ENCODE measurements at places on chromosomes 2 and 18.

DNA sequence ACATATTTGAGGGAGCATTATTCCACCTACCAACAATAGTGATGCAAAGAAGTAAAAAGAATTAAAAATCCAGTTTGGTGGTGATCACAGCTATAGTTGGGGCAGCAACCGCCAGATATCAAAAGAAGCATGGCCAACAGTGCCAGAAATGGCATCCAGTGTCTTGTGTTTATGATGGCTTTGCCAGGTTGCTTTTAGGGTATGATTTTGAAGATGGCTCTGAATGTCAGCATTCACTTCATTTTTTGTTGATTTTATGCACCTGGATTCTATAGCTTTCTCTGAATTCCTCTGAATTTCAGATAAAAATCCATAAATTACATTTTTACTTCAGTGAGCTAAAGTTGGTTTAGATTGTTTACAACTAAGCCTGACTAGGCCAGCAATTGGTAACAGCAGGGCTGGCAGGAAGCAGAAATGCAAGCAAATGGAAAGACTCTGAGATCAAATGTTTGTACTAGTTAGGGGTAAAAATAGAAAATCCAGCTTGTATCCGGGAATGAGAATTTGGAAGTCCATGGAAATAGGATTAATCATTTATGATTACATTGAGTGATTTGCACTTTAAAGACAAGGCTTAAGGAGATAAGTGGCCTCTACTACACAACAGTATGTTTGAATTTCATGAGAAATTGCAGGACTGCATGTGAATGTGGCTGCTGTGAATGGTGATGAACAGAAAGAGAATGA, 40.4 kb downstream of the COL3A1 start:
- DNase-seq: no peak

GRCh38 chr2:188725746-188726360, 248.3 kb upstream of the COL3A1 start:
- DNase-seq: no peak

DNA sequence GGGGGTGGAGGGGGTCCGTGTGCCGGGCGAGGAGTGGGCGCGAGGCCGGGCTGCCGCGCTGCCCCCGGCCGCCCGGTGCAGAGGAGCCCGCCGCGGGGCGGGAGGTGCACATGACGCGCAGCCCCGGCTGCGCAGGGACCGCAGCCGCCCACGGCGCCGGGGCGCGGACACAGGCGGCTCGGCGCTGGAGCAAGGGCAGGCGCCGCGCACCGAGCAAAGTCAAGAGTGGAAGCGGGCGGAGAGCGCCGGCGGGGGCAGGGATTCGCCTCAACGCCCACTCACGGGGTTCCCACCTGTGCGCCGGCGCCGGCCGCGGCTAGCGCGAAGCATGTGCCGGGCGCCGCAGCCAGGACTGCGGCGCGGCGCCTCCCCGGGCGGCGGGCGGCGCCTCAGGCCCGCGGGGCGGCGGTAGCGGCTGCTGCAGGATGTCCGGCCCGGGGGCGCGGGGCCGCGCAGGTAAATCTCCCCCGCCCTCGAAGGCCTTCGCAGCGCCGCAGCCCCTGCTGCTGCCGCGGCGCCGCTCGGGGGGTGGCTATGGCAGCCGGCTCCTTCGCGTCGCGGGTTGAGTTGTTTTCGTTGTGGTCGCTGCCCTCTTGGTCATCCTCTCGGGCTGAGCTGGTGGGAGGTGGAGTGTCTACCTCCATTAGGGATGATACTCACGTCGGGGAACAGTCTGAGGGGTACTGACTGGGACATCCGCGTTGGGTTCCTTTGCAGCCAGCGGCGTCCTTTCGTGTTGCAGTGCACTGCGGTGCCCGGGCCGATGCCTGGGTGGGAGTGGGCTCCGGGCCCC, 216.3 kb upstream of the DTNA start:
- no peak for DNase-seq

- no peak for DNase-seq
Measured at GRCh38 chr2:26235089-26235488, 9.3 kb downstream of the HADHA start.

GRCh38 chr2:206154197-206154596, 5.0 kb downstream of the NDUFS1 start:
- DNase-seq: no peak

DNA sequence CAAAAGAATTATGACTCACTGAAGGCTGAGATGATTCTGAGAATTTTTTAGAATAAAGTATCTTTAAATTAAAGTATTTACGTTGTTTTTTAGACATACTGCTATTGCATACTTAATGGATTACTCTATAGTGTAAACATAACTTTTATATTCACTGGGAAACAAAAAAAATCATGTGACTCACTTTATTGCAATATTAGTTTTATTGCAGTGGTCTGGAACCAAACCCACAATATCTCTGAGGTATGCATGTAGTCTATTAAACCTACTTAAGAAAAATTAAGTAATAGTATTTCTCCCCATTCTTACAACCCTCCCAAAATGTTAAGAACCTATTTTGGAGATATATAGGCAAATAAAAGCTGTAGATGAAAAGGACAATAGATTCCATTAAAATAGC, 142.9 kb upstream of the ZNF521 start:
- no peak for DNase-seq

- no peak for DNase-seq
Measured at GRCh38 chr2:7515327-7515726, 598.1 kb downstream of the RNF144A start.

DNA sequence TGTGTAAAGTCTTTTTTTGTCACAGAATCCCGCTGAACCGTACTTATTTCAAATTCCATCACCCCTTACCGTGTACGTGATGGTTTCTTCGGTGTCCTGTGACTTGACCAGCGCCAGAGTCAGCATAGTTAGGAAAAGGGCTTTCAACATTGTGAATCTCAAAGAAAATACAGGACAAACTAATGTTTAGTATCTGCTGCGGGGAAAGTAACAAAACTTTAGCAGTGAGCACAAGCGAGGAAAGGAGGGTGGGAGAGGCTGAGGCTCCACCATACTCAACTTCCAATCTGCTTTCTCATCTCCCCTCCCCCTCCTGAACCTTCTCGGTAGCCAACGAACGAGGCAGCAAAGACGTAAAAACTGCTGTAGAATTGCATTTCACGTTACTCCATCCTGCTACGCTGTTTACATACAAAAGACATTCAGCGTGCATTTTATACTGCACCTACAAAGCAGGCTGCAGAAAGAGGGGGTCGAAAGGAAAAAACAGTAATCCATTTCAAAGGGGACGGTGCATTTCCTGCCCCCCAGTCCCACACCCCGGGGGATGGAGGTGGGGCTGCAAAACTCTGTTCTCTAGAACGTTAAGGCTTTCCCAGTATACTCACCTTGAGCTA, 1.2 kb downstream of the EFEMP1 start:
- no peak for DNase-seq

DNA sequence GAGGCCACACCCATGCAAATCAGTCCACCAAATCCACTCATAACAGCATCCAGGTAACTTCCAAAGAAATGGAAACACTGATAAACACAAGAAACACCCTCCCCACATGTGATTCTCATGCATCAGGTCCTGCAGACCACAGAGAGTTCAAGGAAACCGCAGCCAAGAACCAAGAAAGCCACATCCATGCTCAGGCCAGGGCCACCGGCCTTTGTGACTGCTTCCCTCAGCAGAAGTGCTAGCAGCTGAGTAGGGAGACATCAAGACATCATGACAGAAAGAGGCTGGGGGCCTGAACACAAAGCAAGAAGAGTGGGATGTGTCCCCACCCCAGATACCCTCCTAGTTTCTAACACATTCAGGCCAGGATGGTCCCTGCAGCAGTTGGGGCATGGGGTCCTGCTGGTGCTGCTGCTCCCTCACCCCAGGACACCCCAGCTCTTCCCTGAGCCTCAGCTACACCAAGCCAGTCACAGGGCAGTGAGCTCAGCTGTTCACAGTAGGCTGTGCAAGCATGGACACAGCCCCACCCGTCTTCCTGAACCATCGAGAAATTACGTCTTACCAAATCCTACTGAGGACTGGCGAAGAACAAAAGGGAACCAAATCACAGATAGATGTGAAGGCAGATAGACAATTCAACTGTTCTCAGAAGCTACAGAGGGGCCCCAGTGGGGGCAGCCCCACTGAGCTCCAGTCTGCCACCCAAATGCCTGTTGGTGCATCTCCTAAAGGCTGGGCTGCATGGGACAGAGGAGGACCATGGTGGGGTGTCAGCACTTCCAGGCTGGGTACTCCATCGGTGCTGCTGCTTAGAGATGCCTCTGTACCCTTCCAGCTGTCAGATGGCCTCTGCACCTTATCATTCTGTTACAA, 60.9 kb downstream of the HDAC4 start:
- no peak for DNase-seq

- no peak for DNase-seq
Measured at GRCh38 chr2:132915812-132916549, 246.0 kb upstream of the LYPD1 start.

- no peak for DNase-seq
Measured at GRCh38 chr2:5692561-5693286, 540 bp downstream of the SOX11 start.

- no peak for DNase-seq
Measured at GRCh38 chr2:54740333-54740732, 16.9 kb downstream of the EML6 start.

DNA sequence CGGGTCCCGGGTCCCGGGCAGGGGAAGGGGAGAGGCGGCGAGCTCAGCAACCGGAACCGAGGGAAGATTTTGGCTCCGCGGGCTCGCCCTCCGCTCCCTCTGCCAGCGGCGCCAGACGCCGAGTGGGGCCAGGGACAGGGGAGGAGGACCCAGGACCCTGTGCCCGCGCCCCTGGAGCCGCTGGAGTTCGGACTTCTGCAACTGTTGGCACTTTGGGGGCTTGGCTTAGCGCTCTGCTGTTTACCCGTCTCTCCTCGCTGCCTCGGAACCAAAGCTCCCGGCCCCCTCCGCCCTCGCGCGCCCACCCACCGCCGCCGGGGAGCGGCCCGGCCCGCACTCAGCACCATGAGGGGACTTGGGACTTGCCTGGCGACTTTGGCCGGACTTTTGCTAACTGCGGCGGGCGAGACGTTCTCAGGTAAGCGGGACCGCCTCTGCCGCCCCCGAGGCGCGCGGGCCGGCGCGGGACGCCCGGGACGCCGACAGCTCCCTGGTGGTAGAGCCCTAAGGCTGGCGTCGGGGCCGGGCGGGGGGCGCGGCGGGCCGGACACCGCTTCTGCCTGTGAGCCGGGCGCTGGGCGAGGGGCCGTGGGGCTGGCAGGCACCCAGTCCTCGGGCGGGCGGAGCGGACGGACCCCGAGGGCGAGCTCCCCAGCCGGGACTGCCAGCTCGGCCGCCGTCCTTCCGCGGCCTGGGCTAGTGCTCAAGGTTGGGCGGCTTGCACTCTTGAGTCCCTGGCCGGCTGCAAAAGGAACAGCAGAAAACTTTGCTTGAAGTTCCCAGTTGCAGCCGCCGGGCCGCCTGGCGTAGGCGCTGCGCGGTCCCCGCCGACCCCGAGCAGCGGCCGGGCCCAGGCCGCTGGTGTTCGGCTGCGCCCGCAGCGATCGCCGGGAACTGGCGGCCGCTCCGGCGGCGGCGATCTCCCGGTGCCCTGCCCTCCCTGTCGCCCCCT, 634 bp downstream of the PTPRM start:
- DNase-seq: no peak

DNA sequence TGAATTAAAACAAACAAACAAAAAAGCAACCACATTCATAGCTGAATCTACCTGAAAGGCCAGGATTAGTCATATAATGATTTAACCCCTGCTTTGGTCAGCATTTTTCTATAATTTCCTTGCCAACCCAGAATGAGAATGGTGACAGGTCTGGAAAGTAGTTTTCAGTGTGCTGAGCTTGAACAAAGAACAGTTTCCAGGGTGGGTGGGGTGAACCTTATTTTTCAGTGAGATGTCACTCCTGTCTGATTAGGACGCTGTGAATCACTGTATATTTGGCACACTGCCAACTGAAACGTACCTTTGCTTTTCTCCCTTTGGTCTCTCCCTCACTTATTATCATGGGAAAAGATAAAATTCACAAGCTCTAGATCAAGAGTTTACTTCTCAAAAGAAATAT, 35.0 kb upstream of the DSC1 start:
- no peak for DNase-seq

GRCh38 chr2:198097630-198098029, 293.2 kb downstream of the PLCL1 start:
- no peak for DNase-seq

All from Panc1 (cell line).